ENCODE measurements at places on chromosomes 2 and 18.

- DNase-seq, result no peak
Measured at GRCh38 chr18:71020342-71021029, 731.6 kb downstream of the SOCS6 start.

- no peak for DNase-seq
Measured at GRCh38 chr2:152542995-152543481, 174.2 kb downstream of the PRPF40A start.

GRCh38 chr2:54085069-54085468 is 30.3 kb upstream of the ACYP2 start:
- no peak for DNase-seq

GRCh38 chr18:59041819-59042815 is 97.6 kb upstream of the SEC11C start:
- no peak for DNase-seq

DNA sequence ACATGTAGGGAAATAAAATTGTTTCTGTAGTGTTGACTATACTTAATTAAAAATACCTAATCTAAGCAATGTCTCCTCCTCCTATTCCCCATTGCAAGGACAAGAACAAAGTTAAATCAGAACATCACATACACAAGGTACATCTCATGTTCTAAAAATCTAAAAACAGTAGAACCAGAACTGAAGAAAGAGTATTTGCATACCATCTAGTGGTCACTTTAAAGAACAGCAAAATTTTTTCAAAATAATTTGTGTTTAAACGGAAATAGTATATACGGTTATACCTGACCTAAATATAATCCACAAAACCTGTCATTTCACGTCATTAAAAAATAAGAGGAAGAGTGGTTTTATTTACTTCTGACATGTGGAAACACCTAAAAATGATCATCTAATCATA is 294.3 kb upstream of the KCNH7 start:
- no peak for DNase-seq

- no peak for DNase-seq
Measured at GRCh38 chr2:159124931-159125467, 156.6 kb downstream of the TANC1 start.

- DNase-seq, result peak; percentile 16
Measured at GRCh38 chr2:12106440-12107080, 360.1 kb downstream of the LPIN1 start.

- DNase-seq, result no peak
Measured at GRCh38 chr2:118319271-118319684, 231.0 kb downstream of the INSIG2 start.

DNA sequence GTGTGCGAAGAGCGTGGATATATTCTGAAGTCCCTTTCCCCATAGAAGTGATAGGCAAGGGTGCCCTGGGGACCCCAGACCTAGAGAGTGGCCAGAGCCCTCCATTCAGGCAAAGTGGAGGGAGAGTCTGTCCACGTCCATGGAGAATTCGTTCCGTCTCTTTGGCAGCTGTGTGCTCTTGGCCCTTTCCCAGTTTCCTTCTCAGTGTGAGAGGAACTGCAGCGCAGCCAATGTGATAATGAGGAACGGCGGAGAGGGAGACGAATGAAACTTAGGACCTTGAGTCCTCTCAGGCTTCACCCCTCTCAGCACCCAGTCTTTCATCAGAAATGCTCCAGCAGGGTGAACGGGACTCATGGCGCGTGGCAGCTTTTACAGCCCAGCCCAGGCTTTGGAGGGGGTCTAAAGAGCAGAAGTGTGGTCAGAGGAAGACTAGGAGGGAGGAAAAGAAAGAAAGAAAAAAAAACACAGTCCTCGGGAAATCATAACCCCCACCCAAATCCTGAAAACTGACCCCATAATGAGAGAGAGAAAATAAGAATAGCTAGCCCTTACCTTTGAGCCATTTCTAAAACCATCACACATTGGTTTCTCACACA is 95.0 kb upstream of the RIOK3 start:
- no peak for DNase-seq

DNA sequence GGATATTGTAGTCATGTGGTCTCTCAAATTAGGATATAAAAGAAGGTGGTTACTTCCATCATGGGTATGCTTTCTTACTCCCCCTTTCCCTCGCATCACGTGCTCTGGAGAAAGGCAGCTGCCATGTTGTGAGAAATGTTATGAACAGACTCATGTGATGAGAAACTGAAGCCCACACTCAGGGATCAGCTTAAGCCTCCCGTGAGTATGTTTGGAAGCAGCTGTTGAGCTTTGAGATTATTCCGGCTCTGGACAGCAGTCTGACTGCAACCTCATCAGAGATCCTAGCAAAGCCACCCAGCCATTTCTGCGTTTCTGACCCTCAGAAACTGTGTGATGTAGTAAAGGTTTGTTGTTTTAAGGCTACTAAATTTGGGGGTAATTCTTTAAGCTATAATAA is 700.1 kb downstream of the ADCYAP1 start:
- no peak for DNase-seq

GRCh38 chr2:84697895-84698294 is 181.6 kb downstream of the DNAH6 start:
- no peak for DNase-seq

- no peak for DNase-seq
Measured at GRCh38 chr2:209942936-209943605, 59.4 kb upstream of the RPE start.

GRCh38 chr2:122530814-122531213 is 775.4 kb downstream of the TSN start:
- no peak for DNase-seq

- DNase-seq, result no peak
Measured at GRCh38 chr2:53490659-53491058, 276.9 kb upstream of the CHAC2 start.

Measured in activated CD4-positive, alpha-beta T cell treated with anti-CD3 and anti-CD28 coated beads, Interleukin-2, Interleukin-4, amounts not matched to agents 100 ng/mL and 50 ng/mL, durations not matched to agents 16 hours and 8 hours (primary cell).